Activated naive CD4-positive, alpha-beta T cell treated with anti-CD3 and anti-CD28 coated beads, Interleukin-2, amount 10 ng/mL, durations not matched to agents 5 hours and 36 hours (primary cell): ENCODE measurements at places on chromosomes 13 and 19. TPM values are rescaled to one million over a fixed set of nuclear protein-coding genes. Genes with fewer than 3 reads are reported as not detected.

CDC37 gene
- 225 TPM for total RNA-seq

PGLYRP2 gene
- not detected for total RNA-seq

FCER2 gene
- total RNA-seq = not detected

ALOX5AP gene
- total RNA-seq = 40.8 TPM

PLK5 gene
- not detected for total RNA-seq

EFNA2 gene
- total RNA-seq = not detected

MEIOSIN gene
- total RNA-seq = not detected
